ENCODE measurements at places on chromosomes 4 and X.
A peak's percentile ranks its signal among the peaks of the same experiment; 100 is the strongest.

DNA sequence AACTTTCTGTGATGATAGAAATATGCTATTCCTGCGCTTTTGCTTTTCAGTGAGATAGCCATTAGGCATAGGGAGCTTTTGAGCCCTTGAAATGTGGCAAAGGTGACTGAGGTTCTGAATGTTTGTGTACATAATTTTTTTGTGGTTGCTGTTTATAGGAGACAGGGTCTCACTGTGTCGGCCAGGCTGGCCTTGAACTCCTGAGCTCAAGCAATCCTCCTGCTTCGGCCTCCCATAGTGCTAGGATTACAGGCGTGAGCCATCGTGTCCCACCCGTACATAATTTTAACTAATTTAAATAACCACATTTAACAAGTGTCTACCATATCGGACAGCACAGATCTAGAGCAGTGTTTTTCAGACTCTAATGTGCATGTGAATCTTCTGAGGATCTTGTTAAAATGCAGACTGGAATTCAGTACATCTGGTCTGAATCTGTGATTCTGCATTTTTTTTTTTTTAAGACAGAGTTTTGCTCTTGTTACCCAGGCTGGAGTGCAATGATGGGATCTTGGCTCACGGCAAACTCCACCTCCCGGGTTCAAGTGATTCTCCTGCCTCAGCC is 45.3 kb downstream of the CASP6 start:
- no peak for DNase-seq

- DNase-seq, result no peak
Measured at GRCh38 chr4:148515248-148515647, 73.0 kb upstream of the NR3C2 start.

DNA sequence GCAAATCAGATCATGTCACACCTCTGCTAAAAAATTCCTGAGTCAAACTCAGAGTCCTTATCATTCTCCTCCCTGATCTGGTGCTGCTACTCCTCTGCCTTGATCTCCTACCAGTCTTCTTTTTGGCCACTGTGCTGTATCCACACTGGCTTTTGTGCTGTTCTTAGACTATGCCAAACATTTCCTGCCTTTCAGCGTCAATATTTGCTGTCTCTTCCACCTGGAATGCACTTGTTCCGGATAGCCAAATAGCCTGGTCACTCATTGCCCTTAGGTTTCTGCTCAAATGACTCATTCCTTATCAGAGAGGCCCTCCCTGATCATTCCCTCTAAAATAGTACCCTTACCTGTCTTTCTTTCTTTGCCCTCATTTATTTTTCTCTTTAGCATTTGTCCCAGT is 24.4 kb upstream of the RP2 start:
- DNase-seq, result no peak

DNA sequence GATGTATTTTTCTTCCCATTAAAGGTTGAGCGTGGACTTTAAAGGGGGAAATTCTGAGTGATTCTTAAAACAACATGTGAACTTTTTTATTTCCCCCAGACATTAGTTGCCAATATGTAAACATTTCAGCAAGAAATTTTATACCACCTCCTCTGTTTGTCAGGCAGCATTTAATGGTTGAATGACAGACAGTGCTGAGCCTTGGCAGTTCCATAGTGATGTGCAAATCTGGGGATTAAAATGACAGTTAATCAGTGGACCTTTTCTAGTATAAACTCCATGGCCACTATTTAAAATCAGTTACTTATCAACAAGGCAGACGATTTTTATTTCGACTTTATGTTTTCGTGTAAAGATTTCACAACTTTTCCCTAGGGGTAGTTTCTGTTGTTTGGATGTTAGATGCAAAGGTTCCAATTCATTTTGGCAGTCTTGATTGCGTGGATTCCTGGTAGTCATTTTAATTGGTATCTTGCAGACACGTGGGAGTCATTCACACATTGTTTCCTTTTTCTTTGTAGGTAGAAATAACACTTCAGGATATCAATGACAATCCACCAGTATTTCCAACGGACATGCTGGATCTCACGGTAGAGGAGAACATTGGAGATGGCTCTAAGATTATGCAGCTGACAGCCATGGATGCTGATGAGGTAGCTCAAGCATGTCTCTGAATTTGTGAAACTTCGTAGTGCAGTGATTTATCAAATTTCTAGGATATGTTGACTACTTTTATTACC is 83.7 kb downstream of the FAT4 start:
- DNase-seq, result no peak

DNA sequence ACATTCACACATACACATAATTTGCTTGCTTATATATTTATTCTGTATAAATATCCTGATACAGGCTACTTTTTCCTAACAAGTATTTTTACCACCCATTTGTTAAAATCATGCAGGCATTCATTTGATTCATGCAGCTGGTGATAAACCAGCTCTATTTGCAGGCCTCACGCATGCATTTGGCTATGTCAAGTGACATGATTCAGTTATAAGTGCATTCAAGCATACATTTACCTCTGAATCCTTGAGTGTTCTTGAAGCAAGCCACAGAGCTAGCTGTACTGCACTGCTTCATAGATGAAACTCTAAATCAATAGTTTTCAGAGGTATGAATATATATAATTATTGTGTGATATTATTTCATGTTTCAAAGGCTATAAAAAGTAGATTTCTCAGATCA is 544.0 kb upstream of the AGA start:
- DNase-seq, result no peak

- no peak for DNase-seq
Measured at GRCh38 chr4:94653095-94653649, 104.6 kb upstream of the BMPR1B start.

DNA sequence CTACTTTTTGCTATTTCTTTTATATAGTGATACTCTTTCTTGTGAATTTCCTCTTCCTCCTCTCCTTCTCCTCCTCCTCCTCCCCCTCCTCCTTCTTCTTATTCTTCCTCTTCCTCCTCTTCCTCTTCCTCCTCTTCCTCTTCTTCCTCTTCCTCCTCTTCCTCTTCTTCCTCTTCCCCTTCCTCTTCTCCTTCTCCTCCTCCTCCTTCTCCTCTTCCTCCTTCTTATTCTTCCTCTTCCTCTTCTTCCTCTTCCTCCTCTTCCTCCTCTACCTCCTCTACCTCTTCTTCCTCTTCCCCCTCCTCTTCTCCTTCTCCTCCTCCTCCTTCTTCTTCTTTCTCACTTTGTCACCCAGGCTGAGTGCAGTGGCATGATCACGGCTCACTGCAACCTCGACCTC is 36.3 kb upstream of the RBMX start:
- no peak for DNase-seq

DNA sequence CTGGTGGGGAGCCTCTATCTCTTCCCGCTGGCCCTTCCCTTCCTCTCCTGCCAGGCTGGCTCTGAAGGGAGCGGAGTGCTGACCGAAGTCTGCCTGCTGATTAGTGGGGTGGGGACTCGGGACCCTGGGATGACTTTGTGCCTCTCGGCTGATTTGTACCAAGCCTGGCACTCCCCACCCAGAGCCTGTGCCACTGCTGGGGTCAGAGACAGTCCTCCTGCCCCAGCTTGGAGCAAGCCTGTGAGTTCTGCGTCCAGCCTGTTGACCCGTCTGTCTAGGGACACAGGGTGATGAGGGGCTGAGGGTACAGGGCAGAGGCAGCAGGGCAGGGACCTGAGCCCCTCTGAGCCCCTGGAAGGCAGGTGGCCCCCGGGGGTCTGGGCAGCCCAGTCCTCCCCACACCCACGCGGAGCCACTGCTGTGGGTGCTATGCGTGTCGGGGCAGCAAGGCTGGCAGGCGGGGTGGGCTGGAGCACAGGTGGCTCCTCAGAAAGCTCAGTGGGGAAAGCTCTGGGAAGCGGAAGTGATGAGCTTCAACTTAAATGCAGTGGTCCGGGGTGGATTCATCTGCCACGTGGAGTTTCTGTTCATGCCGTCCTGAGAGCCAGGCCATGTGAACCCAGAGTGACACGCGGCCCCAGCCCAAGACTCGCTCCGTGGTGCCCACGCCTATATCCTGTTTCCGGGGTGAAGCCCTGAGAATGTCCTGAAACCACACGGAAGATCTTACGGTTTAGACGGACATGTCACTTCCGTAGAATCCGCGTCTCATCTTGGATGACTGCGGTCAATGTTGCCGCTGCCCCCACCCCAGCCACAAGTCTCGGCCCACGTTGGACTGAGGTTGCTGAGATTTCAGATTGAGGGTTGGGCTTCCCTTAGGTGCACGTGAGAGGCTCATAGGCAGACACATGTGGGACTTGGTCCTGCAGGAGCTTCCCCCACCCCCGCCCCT is 21.1 kb upstream of the UVSSA start:
- DNase-seq, result no peak

GRCh38 chr4:13584481-13584880 is 40.2 kb upstream of the NKX3-2 start:
- DNase-seq, result no peak

- no peak for DNase-seq
Measured at GRCh38 chr4:130395871-130396270, 1299.9 kb downstream of the C4orf33 start.

GRCh38 chr4:165512424-165512823 is 133.6 kb downstream of the CPE start:
- DNase-seq, result no peak

DNA sequence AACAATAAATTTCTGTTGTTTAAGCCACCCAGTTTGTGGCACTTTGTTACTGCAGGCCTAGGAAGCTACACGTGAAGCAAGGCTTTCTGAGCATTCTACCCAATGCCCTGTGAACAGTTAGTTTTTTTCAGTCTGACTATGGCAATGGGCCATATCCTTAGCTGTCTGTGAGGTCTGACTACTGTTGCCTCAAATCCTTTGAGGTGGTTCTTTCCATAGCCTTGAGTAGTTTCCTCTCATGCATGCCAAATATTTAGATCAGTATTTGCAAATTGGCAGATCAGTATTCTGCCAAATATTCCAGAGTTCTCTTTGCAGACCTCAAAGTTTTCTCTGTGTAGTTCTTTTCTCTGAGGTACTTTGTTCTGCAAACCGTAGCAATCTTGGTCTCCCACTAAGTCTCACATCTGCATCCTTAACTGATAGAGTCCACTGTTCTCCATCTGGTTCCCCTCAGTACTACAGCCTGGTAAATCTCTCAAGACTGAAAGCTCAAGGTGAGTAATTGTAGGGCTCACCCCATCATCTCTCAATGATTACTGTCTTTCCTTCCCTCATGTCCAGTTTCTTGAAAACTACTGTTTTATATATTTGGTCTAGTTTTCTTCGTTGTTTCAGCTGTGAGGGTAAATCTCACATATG is 984.9 kb upstream of the INTU start:
- DNase-seq, result no peak

GRCh38 chr4:116328261-116328860 is 757.0 kb downstream of the TRAM1L1 start:
- DNase-seq, result no peak

- no peak for DNase-seq
Measured at GRCh38 chr4:56910172-56910967, 2.7 kb downstream of the REST start.

GRCh38 chr4:77432717-77433417 is 172.8 kb upstream of the CXCL13 start:
- DNase-seq, result no peak

DNA sequence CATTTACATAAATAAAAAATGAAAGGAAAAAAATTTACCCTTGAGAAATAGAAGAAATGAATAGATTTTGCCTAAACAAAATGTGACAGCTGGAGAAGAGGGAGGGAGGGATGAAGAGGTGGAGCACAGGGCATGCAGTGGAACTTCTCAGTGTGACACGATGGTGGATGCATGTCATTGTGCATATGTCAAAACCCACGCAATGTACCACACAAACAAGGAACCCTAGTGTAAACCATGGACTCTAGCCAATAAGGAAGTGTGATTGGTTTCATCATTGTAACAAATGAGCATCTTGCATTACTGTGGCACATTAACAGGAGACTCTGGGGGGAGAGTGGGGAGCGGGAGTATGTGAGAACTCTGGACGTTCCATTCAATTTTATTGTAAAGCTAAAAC is 58.6 kb downstream of the GATB start:
- no peak for DNase-seq

GRCh38 chrX:101071582-101071981 is 7.1 kb upstream of the TMEM35A start:
- no peak for DNase-seq

DNA sequence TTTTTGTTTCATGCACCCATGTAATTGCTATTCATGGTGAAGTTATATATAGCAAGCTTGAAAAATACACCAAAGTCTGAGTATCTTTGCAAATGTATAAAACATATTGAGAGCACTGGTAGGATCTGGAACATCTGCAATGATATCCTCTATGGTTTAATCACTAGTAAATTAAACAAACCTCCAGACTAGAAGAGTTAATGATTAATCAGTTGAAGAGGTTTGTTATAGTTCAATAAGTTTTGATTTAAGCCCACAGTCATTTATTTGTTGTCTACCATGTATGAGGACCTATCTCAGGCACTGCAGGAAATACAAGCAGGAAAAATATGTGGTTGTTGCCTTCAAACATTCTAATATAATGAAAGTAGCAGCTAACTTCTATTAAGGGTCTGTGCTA is 16.5 kb downstream of the CYBB start:
- DNase-seq, result no peak

- no peak for DNase-seq
Measured at GRCh38 chrX:39633293-39633692, 464.5 kb downstream of the BCOR start.

- DNase-seq, result peak; percentile 2
Measured at GRCh38 chrX:37685381-37686359, at the start of gene XK. Gene XK, plus strand, starts transcription at chrX:37685791. Its CDS starts 171 bp downstream, at chrX:37685962.

DNA sequence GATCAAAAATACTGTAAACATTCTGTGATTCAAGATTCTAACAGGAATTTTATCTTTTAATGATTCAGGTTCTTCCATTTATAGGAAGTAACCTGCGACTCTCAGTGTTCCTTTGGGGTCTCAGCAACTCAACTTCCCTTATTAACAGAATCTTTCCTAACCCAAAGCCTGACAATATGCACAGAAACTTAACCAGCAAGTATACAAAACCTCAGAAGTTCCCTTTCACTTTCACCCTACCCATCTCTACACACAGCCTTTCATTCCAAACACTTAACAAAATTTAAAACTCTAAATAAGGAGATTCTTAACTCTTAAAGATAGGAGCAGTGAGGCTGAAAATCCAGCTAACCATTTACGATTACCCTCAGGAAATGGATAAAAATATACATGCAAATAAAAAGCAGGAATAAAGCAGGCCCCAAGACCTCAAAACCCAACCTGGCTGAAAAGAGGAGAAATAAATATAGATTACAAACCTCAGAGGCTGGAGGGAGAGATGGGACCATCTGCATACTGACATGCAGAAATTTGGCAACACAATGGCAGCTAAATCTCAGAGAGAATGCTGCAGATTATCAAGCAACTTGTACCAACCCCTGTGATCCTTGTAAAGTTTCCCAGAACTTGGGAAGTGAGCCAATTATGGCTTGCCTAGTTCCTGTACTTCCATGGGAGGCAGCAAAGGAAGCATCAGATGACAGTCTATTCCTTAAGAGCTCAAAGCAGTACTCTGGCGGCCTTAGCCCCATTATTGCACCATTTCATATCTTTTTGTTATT is 101.0 kb downstream of the ATP11C start:
- no peak for DNase-seq

GRCh38 chr4:183544109-183544508 is 39.3 kb downstream of the ING2 start:
- DNase-seq, result no peak

GRCh38 chr4:176844448-176844847 is 51.7 kb upstream of the VEGFC start:
- DNase-seq, result no peak

GRCh38 chrX:147875866-147876596 is 35.7 kb upstream of the FMR1 start:
- no peak for DNase-seq

GRCh38 chr4:113550510-113550909 is 211.0 kb downstream of the CAMK2D start:
- no peak for DNase-seq

All from CD4-positive, alpha-beta T cell treated with Interleukin-4 for 4 hours (primary cell).